Midbrain (tissue), 1 donor: ENCODE measurements at places on chromosomes 2 and 18.

DNA sequence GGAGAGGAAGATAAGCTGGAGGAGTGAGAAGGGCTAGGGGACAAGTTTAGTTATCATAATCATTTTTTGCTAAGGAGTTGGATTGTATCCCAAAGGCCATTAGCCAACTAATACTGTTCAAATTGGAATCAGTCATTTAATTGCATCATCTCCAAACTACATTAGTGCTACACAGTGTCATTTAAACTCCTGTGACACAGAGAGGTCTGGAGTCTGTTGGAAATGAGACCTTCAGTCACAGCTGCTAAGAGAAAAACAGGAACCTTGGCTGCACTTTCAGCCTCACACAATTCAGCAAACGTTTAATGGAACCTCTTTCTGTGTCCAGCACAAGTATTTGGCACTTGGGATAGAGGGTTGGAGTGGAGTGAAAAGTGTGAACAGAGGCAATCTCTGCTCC, 175.5 kb upstream of the MGAT5 start:
- DNase-seq: no peak

DNA sequence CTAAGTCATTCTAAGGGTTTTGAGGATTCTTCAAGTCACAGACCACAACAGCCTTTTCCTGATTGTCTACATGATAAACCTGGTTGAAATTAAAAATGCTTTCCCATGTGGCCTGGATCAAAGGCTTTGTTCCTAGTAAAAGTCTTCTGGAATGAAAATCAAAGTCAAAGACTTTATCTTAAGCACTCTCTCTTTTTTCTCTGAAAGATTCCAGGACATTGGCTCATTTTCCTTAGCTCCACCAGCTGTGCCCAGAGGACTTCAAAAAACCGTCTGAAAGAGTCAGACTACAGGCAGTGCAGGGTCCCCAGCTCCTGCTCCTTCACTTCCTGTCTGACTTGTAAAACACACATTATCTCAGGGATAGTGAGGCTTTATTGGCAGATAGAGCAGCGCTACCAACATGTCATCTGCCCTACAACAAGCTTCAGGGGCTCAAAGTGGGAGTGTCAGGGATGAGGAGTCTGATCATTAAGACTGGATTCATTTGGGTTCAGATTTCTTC, 148.2 kb downstream of the ESCO1 start:
- DNase-seq: no peak

GRCh38 chr18:38930881-38931753, 1365.5 kb upstream of the CELF4 start:
- DNase-seq: no peak

DNA sequence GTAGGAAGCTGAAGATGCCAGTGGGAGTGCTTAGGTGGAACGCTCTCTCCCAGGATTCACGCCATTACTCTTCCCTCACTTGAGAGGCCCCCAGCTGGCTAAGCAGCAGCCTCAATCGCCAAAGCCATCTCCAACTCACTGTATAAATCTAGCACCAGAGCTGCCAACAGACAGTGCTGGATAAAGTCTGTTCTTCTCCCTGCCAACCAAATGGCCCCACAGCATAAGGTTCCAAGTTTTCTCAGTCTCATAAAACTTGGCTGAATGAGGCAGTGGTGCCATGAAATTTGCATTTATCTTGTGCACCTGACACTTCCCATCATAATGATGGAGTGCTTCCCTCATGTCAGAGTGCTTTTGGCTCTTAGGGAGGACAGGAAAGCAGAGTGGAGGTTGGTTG, 428.2 kb upstream of the ETAA1 start:
- DNase-seq: no peak

DNA sequence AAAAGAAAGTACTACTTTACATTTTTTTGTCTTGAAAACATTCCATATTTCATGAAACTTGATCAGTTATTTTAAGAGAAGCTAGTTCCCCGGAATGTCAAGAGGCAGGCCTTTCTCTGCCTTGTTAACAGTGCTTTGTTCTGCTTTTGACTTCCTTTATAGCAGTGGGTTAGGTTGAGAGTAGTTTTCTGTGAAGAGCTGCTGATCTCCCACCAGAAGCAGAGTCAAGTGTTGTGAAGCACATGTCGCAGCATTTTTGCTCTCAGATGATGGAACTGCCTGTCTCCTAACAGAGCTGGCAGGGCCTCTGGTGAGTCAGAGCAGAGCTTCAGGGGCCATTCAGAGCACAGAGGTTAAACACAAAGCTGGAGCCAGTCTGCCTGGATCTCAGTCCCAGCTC, 871.8 kb downstream of the SLC4A3 start:
- no peak for DNase-seq
